ENCODE measurements at places on chromosomes 5 and 9.

GRCh38 chr5:23025629-23026233 is 172.6 kb upstream of the CDH12 start:
- no peak for DNase-seq

DNA sequence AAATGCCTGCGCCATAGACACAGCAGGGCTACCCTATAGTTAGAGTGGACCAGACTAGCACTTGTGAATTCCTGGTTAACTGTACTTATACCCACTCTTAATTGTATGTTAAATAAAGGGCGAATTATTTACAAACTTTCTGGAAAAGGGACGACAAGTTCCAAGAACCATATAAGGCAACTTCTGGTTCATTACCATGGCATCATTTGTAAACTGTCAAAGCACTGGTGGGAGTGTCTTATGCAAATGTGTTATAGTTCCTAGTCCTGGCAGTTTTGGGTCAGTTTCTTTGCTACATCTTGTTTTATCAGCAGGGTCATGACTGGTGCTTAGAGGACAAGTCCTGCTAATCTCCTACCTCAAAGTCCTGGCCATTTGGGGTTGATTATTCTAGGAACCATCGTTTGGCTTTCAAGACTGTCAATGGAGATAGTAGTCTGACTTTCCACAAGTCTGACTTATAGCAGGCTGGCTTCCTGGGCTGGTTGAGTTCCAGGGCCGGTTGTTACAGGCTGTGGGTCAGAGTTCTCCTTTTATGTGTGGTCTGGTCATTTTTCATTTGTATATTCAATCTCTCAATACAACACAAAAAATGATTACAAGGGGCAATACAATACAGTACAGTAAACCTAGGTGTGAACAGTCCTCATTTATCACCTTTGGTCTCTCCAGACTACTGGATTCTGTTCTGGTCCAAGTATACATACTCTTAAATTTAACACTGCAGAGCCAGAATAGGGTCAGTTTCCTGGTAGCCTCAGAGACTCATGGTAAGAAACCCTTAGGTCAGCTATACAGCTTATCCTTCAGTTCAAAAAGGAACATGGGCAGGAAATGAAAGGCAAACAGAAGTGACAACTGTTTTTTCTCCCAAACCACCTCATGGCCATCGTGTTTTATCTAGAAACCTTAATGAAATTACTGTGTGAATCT is 8.3 kb upstream of the CFAP95 start:
- DNase-seq: no peak

DNA sequence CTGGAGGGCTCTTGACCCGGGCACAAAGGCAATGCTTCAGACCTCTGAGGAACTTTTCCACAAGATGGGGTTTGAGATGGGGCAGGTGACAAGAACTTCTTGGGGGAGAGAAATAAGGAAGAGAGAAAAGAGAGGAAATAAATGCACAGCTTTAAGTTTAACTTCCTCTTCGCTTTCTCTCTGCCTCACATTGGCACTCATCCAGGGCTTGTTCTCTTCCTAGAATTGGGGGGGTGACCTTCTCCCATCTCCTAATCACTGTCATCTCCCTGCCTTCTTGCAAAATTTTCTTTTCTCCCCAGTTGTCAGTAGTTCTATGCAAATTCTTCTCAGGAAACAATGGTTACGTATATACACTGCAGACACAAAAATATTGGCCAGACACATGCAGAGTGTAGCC is 19.1 kb upstream of the ADCY2 start:
- no peak for DNase-seq

DNA sequence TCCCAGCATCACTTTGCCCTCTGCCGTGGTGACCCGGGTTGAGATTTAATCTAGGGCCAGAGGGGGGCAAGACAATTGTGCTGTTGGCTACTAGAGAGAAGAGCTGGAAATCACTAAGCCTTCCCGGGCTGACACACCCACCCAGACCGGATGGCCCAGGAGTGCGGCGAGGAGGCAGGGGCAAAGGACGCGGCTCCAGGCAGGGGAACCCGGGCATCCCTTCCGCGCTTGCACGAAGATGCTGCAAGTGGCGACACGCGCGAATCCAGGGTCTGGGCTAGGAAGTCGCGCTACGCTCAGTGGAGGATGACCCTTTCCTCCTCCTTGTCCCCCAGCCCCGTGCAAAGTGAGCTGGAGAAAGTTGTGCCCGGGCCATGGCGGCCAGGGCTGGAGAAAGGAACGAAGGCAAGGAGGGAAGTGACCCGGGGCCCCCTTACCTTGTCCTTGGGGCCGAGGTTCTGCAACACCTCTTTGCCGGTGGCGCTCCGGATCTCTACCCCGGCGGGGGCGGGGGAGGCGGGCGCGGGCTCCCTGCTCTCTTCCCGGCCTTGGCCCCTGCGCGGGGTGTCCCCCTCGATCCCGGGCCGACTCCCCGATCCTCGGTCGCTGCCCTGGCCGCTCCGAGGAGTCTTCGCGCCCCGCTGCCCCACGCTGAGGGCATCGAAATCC is 693 bp downstream of the DPYSL3 start:
- no peak for DNase-seq

DNA sequence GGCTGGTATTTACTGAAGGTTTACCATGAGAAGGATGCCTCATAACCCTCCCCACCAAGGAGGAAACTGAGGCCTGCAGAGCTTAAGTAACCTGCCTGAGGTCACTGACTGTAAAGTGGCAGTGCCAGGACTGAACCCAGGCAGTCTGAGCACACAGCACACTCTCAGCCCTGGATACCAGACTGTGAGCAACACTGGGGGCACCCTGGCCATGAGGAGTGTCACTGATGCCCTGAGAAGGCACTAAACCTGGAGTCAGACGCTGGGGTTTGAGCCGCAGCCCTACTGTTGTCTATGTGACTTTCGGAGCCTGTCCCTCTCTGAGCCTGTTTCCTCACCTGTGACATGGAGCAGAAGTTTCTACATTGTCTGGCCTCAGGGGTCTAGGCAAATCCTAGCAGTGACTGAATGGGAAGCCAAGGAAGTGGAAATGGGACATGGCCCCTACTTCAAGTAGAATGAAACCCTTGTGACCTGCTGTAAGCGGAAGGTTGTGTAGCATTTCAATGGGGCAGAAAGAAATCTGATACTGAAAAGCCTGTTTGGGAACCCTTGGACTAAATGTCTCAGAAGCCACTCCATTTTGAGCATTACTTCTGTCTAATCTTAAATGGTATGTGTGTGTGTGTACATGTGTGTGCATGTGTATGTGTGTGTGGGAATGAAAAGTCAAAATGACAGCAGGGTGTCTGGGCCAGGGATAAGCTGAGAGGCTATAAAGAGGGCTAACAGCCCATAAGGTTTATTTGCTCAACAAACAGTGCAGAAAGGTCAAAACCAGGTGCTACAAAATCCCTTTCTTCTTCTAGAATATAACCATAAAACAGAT is 36.0 kb downstream of the B4GALT1 start:
- no peak for DNase-seq

DNA sequence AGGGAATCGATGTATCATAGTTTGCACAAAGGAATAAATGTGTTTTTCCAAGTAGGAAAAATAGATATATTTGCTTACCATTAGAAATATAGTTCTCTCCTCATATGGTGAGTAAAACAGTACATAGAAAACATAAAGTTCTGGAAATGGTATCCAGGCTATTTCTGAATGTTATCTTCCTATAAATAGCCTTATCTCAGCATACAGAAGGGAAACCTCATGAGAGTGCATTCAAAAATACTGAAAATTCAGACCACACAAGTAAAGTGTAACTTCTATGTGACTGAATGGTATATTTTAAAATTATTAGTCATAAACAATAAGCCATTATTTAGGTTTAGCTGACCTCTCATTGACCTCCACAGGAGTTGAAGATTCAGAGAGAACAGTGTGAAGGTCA is 43.5 kb downstream of the MOCS2 start:
- DNase-seq: no peak

DNA sequence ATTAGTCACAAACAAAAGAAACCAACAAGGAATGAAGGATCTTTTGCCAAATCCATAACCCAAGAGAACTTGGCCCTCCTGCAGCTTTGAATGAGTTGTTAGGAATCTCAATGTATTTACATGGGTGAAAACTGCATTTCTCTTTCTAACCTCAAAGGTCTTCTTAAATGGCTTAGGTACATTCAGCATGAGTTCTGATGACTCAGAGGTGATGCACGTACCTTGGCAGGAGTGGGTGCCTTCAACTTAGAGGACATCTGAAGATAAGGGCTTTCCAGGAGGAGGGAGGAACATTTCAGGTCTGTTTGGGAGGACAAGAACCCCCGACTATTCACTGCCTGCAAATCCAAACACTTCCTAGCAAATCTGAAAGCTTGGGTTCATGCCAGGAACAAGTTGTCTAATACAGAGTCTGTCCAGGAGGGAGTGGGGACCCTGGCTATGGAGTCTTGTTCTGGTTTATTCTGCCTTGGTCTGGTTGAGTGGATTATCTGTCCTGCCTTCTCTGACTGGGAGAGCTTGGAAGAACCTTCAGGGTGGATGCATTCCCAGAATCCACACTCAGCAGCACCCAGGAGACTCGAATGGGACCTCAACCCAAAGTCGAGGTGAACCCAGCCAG is 65.7 kb downstream of the IRX2 start:
- no peak for DNase-seq

GRCh38 chr5:127959152-127959764 is 124.3 kb upstream of the SLC12A2 start:
- no peak for DNase-seq

DNA sequence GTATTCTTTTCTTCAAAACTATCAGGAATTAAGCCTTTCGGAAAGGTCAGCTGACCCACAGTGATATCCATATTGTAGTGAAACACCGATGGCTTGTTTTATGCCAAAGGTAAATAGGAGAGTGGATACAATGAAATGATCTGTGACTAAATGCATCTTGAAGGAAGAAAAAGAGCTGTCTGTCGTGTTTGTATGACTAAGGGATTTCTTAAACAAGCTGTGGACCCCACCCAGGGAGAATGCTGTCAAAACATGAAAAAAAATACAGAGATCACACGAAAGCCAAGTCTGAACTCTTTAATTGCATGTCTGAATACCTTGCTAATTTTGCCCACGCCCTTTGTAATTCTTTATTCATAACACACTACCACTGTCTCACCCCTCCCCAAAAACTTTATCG is 286.4 kb upstream of the WWC1 start:
- no peak for DNase-seq

DNA sequence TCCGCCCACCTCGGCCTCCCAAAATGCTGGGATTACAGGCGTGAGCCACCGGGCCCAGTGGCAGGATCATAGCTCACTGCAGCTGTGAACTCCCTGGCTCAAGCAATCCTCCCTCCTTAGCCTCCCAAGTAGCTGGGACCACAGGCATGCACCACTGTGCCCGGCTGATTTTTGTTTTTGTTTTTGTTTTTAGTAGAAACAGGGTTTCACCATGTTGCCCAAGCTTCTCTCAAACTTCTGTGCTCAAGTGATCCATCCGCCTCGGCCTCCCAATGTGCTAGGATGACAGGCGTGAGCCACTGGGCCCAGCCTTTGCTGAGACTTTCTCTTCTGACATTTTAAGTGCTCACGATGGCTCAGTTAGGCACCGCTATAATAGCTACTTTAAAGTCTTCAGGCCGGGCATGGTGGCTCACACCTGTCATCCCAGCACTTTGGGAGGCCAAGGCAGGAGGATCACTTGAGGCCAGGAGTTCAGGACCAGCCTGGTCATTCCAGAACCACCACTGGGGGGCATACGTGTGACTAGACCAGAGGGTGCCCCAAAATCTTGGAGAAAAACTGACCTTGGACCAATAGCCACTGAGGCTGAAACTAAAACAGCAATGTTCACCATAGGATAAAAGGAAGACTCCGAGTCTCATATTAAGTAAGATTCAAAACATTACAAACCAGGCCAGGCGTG is 3.1 kb upstream of the ENTPD8 start:
- no peak for DNase-seq

All from activated CD4-positive, alpha-beta T cell treated with anti-CD3 and anti-CD28 coated beads, Interleukin-2, Interleukin-6, amounts not matched to agents 100 ng/mL and 50 ng/mL, durations not matched to agents 16 hours and 8 hours (primary cell).